CD14-positive monocyte (primary cell): ENCODE measurements at places on chromosomes 16 and 17.

DNA sequence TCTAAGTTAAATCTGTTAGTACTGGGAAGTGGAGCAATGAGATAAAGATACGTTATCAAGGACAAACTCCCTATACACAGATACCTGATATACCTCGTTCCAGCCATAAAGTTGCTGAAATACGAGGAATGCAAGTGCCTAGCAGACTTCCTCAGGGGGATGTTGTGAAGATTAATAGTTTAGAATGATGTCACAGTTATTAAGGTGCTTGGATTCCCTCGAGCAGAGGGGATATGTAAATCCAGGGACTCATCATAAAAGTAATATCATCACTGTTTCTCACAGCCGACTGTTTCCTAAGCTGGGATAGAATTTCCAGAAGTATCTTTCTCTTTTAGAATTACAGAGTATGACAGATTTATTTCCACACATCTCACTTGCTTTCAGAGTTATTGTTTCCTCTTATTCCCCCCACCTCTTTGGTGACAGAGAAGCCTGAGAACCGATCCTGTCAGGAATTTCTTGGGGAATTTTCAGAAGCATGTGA lies 28.4 kb upstream of the ZFHX3 start:
- DNase-seq, result no peak

- DNase-seq, result no peak
Observed at GRCh38 chr16:88415713-88416323, 33.1 kb downstream of the ZNF469 start.

DNA sequence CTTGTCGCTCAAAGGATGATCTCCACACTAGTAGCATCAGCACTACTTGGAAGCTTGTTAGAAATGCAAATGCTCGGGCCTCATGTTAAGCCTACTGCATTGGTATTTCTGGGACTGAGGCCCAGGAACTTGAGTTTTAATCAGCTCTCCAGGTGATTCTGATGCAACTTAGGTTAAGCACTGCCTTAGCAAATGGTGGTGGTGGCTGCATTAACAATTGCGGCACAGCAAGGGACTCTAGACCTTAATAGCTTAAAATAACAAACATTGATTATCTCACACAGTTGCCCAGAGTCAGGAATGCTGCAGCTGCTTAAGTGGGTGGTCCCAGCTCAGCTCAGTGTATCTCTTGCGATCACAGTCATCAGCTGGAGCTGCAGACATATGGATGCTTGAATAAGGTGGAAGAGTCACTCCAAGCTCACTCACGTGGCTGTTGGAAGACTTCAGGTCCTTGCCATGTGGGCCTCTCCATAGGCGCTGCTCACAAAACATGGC lies 25.8 kb downstream of the HS3ST3A1 start:
- DNase-seq, result no peak

DNA sequence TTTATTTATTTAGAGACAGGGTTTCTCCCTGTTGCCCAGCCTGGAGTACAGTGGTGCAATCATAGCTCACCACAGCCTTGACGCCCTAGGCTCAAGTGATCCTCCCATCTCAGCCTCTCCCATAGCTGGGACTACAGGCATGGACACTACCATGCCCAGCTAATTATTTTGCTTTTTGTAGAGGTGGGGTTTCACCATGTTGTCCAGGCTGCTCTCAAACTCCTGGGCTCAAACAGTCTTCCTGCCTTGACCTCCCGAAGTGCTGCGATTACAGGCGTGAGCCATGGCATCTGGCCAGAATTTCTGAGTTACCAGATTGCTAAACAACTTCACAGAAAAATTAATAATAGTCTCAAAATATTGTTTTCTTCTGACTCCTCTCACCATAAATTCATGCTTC lies 21.7 kb downstream of the MOSMO start:
- DNase-seq, result no peak

DNA sequence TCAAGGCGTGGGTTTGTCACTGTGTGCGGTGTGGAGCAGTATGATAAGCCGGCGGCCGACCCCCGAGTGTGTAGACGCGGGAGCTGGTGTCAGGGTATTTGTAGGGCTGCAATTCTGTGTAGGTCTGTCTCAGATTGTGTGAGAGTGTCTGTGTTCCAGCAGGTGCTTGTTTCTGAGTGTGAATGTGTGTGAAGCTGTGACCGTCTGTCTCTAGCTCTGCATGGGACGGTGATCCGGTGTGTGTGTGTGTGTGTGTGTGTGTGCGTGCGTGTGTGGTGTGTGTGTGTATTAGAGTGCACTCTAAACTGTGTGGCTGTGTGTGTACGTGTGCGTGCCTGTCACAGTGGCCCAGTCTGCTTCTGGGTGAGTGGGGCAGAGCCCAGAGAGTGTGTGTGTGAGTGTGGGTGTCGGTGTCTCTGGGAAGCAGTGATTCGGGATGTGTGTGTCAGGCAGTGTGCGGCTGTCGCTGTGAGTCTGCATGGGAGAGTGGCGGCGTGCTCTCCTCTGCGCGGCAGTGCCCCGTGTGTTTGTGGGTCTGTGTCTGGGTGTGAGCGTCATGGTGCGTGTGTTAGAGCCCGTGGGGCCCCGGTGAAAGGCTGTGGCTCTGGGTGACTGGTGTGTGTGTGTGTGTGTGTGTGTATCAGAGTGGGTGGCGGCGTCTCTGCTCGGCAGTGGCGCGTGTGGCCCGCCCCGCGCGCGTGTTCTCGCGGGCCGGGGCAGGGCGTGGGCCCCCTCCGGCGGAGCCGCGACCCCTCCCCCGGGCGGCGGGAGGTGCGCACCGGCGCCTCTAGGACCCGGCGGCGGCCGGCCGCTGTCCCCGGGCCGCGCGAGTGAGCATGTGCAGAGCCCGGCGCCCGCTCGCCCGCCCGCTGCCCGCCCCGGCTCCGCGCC lies at the start of gene WSCD1:
Gene WSCD1, plus strand, starts transcription at position 841 of the 891 bp plus-strand sequence. CDS start 10,280 bp downstream, outside the sequence.
- no peak for DNase-seq

DNA sequence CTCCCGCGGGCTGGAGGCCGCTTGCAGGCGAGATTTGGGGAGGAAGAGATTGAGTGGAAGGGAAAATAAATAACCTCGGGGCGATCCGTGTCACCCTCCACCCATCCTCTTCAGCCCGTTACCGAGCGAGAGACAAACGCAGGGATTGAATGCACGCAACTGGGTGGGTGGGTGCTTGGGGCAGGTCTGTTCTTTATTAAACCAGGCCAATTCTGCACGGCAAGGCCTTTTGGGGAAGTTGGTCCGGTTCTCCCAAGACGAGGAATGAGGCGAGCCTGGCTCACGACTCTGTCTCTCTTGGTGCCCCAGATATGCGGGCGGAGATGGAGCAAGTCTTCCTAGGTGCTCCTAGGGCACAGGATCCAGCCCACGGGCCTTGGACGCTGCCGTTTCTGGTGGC lies 396 bp upstream of the HOXB7 start:
- peak; percentile 49 for DNase-seq

DNA sequence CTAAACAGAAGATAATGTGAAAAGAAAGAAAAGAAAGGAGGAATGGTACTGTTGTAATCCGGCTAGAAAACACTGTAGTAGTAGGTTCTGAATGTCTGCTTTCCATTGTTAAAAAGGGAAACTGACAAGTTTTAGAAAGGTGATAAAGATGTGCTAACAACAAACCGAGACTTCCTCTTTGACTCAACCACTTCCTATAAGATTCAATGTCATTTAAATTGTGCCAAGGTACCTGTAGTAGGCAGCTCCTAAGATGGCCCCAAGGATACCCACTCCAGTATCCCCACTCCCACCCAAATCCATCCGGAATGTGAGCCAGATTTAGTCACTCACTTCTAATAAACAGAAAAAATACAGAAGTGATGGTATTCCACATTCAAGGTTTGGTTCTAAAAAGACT lies 31.2 kb downstream of the XYLT1 start:
- peak; percentile 37 for DNase-seq

GRCh38 chr17:66676421-66676820 lies 158.5 kb upstream of the CACNG5 start:
- no peak for DNase-seq

GRCh38 chr16:10936272-10936984 lies 5.8 kb downstream of the DEXI start:
- no peak for DNase-seq

GRCh38 chr16:558298-559020 lies 1.7 kb upstream of the PRR35 start:
- DNase-seq, result no peak

GRCh38 chr17:49870298-49870697 lies 22.4 kb upstream of the TAC4 start:
- DNase-seq, result no peak

DNA sequence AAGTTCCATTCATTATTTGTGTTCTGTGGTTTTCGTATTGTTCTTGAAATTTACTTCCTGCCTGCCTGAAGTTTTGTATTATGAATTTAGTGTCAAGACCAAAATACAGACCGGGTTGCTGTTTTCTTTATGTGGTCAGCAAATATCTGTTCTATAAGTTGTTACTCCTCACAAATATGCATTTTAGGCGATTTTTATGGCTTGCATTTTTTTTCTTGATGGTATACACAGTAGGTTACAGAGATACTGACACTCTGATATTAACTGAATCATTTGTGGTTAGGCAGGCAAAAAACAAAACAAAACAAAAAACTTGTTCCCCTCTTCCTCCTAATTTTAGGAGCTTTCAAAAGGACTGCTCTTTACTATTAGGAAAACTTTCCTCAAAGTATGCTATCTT lies 52.6 kb downstream of the BCAS3 start:
- no peak for DNase-seq

GRCh38 chr17:69858460-69858859 lies 216.6 kb upstream of the KCNJ16 start:
- no peak for DNase-seq

DNA sequence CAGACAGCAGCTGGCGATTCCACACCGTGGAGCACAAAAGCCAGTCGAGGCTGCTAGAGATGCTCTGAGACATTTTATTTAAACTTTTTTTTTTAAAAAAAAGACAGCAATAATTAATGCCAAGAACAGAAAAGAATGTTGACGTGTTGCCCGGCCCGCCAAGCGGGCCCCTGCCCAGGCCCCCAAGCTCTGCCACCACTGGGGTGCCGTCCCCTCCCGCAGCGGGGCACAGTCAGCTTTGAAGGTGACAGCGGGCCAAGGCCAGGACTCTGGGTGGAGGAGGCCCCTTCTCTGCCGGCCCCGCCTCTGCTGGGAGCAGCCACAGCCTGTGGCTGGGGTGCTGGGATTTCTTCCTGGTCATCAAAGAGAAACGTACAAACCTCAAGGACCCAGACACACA lies 9.8 kb downstream of the RNF166 start:
- DNase-seq, result no peak

DNA sequence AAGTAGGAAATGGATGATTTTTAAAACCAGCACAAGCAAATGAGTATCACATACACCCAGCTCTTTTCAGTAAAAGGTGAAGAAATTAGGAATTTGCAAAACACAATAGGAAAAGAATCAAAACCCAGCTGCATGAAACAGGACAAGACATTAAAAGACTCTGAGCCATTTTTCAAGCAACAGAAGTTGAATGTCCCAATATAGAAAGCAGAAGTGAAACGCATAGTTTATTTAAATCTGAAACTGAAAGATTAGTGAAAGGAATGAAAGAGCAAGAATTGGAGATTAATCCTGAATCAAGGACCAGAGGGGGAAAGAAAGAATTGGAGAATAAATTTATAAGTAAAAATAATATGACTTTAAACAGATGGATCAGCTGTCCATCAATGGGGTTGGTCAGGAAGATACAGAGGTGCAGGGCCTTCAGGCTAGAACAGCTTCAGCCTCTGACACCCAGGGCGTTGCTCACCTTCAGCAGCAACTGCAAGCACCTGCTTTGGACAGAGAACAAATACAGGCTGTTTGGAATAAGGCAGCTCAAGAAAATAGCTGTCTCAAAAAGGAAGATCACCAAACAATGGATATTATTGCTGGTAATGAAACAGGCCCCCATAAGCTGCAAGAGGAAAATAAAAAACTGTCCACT lies 3.9 kb upstream of the ARHGAP17 start:
- DNase-seq, result no peak

GRCh38 chr17:14590459-14591250 lies 289.8 kb downstream of the HS3ST3B1 start:
- DNase-seq, result no peak

DNA sequence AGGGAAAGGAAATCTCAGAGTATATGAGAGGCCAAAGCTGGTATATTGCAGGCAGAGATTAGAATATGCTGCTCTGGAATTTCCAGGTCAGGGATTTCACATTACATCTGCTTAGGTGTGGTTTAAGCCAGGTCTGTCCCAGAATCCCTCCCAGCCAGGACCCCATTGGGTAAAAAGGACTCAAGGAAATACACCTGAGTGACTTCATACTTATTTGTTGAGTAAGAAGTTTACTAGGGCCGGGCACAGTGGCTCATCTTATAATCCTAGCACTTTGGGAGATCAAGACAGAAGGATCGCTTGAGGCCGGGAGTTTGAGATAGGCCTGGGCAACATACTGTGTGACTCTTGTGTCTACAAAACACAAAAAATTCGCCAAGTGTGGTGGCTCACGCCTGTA lies 7.2 kb downstream of the PIPOX start:
- no peak for DNase-seq

DNA sequence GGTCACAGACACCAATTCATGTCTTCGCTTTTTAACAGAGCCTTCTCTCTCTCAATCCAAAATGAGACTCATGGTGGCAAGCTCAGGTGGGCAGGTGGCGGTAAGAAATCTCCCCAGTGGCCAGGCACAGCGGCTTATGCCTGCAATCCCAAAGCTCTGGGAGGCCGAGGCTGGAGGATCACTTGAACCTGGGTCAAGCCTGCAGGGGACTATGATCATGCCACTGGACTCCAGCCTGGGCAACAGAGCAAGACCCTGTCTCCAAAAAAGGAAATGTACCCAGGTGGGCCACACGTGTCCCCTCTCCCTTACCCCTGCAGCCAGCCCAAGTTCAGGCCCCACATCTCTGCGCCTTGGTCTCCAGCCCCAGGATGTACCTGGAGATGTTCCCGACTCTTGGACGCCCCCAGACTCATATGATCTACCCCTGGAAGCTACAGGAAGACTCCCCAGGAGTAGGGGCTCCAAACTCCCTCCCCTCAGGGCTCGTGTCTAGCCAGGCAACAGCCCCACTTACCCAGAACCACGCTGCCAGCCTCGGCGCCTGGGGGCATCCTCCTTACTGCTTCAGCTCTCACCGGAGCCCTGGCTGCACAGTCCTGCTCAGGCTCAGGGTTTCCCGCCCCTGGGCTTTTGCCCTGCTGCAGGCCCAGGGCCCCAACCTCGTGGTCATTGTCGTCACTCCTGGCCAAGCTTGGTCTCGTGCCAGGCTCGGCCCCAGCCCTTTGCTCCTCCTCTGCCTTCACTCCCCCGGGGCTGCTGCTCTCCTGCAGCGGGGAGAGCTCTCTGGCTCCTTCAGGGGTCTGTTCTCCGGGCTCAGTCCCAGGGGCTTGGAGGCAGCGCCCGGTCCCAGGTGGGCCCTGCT lies 16.2 kb downstream of the MYLK3 start:
- no peak for DNase-seq
